ENCODE measurements at places on chromosomes 3 and 15. TPM values are rescaled to one million over a fixed set of nuclear protein-coding genes. Genes with fewer than 3 reads are reported as not detected.

Gene DRD3
- not detected for total RNA-seq

Gene FAM162A
- total RNA-seq = 31.0 TPM

Gene ALDH1L1
- 0.36 TPM for total RNA-seq

Gene GAP43
- total RNA-seq = 0.07 TPM

Gene NANOGP8
- not detected for total RNA-seq

Gene EXOG
- total RNA-seq = 7.6 TPM

Gene SLC22A14
- total RNA-seq = 0.05 TPM

Gene MSL2
- 6.7 TPM for total RNA-seq

Gene MIX23
- total RNA-seq = 44.8 TPM

Data from A549 treated with AZD2906 at 1 μM for 4 hours (cell line).